ENCODE measurements at places on chromosomes 7 and 10.
A peak's percentile ranks its signal among the peaks of the same experiment; 100 is the strongest.

DNA sequence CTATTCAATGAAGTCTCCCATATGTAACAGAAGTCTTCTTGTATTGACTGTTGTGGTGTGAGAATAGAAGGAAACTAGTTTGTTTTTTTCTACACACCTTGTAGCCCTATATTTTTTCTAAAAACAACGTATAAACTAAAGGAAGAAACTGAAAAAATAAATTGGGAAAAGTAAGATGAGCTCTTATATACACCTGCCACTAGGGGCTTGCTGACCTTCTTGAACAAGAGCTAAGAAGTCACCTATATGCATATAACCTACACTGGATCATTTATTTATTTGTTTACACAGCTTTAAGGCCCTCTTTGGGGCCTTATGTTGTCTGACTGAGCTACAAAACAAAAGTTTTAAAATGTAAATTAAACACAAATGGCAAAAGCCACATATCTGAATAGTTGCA, 383.0 kb downstream of the HPSE2 start:
- no peak for DNase-seq

DNA sequence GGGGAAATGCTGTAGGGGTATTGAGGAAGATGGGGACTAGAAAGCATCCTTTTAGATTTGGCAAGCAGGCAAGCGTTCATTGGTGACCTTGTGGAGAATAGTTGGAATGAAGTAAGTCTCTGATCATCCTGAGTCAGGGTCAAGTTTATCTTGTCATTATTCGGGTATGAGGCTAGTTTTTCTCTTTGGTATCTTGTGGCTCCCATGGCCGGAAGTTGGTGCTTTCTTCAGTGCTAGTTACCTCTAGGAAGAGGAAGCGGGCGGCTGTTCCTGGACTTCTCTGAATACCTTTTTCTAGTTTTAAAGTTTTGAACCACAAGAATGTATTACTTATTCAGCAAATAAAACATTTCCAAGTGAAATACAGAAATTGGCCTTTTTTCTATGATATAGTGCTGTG, 9.2 kb downstream of the CREM start:
- DNase-seq, result no peak

DNA sequence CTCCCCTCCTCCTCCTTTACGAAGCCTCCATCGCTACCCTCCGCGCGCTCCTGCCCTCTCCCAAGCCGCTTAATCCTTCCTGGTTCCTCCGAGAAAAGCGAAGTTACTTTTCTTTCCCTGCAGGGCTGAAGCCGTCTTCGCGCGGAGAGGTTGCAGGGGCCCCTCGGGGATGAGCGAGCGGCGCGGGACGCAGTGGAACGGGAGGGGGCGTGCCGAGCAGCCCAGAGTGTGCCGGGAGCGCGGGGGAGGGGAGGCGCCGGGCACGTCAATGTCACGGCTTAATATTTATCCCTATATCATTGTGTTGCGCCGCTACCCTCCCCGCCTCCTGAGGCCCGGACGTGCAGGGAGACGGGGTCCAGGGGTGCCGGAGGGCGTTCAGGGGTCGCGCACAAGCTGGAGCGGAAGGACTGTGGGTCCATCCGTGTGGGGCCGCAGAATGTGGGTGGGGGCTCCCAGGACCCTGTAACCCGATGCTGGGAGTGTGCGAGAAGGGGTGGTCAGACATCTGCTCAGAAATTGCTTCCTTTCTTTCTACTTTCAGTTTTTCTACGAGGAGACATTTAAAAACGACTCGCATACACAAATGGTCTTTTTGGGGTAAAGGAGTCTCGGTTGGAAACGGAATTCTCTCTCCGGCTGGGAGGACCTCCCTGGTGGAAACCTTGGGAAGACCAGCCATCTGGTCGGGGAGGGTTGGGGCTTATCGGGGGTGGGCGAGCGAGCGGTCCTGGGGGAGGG, 2.4 kb downstream of the CDK6 start:
- peak; percentile 41 for DNase-seq

DNA sequence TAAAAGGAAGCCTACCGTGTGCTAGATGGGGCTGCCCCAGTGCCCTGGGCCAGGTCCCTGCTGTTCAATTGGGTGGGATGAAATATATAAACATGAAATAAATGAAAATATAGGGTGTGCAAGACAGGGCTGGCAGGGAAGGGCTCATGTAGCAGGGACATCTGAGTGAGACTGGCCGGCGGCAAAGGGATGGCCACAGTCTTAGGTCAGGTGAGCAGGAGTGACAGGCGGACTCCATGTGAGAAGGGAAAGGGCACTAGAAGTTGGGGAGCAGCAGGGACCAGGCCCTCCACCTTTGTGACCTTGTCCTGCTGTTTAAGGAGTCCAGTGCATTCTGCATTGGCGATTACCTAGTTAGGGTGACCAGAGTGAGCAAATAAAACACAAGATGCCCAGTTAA, 207.6 kb upstream of the ZNF32 start:
- DNase-seq, result no peak

GRCh38 chr7:54145716-54146115, 396.5 kb upstream of the VSTM2A start:
- no peak for DNase-seq

DNA sequence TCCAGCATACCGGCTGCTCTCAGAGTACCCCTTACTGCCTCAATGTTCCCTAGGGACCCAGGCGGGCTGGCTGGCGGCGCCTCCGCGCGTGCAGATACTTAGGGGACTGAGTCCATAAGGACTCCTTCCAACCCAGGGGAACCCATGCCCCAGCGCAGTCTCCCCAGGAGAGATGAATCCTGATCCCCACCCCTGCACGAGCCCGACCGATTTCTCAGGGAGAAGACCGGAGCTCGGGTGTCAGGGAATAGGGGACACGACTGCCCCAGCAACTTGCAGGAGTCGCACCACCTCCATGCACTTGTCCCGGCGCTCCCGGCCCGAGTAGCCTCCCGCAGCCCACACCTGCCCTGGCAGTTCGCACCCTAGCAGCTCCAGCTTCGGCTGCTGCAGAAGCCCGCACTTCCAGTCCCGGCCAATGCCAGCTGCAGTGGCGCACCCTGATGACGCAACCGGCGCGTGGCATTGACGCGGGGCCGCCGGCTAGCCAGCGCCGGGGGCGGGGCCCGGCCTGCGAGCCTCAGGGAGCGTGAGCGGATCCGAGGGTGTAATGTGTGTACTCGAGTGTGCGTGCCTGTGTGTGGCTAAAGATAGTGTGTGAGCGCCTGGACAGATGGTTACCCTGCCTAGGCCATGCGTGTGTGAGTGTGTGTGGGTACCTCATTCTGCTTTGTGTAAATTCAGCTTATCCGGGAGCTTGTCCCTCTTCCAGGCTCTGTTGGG, at the start of gene GPAM:
Gene GPAM, minus strand, starts transcription at position 437 of the 723 bp plus-strand sequence. CDS start 1,981 bp downstream, outside the sequence.
- peak; percentile 85 for DNase-seq

DNA sequence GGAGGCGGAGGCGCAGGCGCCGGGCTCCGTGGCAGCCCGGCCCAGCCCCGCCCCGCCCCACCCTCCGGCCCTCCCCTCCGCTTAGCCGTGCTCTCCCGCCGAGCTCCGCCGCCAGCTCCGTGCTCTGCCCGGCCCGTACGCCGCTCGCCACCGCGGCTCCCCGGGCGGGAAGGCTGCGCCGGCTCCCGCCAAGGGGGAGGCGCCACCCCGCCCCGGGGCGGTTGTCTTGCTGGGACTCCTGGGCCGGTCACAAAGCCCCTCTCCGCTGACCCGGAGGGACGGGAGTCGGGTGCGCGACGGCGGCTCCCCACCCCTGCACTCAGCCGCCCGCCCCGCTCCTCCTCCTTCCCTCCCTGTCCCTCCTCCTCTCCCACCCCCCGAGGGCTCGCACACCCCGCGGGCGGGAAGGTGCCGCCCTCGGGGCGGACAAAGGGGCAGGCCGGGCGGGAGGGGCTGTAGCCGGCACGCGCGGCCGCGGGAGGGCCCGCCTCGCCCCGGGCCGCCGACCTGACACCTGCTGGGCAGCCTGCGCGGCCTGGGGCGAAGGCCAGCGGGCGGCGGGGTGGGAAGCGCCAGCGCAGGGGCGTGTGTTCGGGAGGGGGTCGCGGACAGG, 11.5 kb upstream of the SP8 start:
- peak; percentile 94 for DNase-seq

- DNase-seq, result no peak
These were observed 109.4 kb downstream of the SEMA3A start for GRCh38 chr7:84085147-84085546.

DNA sequence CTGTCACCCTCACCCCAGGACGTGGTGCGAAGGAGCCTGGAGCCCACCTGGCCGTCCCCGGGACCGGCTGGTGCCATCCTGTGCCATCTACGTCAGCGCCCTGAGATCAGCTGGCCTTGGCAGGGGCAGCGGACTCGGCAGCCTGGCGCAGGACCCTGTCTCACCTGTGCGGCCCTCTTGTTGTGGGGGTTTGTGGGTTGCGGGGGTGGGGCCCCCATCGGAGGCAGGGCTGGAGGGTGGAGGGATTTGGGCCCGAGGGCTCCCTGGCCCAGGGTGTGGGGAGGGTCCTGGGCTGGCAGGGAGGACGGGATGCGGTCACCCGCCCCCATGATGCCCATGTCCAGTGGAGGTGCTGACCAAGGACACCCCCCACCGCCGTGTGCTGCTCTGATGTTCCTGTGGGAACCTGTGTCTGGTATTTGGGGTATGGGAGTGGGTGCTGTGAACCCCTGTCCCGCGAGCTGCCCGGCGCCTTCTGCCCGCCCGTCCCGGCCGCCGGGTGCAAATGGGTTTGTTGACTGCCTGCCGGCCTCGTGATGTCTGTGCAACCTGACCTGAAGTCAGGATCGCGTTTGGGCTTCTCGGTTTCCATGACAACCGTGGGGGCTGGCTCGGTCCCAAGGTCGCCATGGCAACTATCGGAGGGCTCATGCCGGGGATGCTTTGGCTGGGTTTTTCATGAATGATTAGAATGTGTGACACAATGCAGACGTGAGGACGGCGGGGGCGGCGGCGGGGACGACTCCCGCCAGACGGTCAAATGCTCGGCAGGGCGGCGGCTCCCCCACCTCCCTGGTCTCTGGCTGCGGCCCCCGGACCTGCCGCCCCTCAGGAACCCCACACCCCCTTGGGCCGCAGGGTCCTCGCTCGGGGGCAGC, 7.3 kb downstream of the MAFK start:
- no peak for DNase-seq

DNA sequence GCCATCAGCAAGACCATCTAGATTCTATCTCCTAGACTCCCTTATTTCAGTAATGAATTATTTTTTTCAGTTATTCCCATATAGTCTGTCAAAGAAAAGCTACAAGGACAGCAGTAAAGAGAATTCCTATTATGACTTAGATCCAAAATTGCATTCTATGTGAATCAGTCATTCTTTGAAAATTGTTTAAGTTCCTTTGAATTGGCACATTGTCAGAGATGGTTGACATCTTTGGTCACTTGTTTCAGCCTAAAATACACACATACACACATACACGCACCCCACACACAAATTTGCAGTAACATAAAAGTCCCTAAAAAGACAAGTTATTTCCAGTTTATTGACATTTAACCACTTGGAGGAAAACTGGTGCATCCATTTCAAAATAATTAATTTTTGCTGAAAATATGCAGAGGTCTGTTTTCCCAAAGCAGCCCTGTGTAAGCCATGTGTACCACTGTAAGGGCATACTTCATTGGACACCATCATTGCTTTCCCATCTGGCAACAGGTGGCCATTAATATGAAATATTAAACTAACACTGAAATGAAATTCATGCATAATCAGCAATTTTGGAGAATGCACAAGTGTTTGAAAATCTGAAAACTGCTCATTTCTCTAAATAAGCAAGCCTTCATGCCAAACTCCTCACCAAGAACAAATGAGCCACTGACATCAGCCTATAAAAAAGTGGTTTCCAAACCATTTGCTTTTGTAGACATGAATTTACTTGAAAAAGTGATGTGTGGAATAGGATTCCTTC, 121.7 kb upstream of the COL1A2 start:
- no peak for DNase-seq

DNA sequence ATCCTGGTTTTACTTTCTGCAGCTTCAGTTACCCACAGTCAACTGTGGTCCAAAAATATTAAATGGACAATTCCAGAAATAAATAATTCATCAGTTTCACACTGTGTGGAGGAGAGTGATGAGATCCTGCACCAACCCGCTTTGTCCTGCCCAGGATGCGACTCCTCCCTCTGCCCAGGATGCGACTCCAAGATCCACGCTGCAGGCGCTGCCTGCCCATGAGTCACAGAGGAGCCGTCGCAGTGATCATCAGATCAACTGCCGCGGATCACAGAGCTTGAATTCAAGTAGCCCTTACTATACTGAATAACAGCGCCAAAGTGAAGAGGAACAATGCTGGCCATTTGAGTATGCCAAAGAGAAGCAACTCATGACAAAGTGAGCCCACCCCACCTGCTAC, 61.5 kb downstream of the GRB10 start:
- DNase-seq, result no peak

- DNase-seq, result no peak
These were observed 60.0 kb upstream of the NKX6-2 start for GRCh38 chr10:132845780-132846595.

DNA sequence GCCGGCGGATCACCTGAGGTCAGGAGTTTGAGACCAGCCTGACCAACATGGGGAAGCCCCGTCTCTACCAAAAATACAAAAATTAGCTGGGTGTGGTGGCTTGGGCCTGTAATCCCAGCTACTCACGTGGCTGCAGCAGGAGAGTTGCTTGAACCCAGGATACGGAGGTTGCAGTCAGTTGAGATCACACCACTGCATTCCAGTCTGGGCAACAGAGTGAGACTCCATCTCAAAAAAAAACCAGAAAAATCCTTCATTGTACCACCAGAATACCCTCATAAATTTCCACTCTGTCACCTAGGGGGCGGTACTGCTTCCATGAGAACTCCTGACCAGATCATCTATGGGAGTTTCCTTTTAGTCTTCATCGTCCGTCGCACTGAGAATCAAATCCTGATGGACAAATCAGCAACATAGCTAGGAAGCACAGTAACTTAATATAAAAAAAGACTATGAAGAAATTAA, 225.8 kb upstream of the KLF14 start:
- no peak for DNase-seq

- no peak for DNase-seq
These were observed 13.9 kb downstream of the VCL start for GRCh38 chr10:74011770-74012169.

DNA sequence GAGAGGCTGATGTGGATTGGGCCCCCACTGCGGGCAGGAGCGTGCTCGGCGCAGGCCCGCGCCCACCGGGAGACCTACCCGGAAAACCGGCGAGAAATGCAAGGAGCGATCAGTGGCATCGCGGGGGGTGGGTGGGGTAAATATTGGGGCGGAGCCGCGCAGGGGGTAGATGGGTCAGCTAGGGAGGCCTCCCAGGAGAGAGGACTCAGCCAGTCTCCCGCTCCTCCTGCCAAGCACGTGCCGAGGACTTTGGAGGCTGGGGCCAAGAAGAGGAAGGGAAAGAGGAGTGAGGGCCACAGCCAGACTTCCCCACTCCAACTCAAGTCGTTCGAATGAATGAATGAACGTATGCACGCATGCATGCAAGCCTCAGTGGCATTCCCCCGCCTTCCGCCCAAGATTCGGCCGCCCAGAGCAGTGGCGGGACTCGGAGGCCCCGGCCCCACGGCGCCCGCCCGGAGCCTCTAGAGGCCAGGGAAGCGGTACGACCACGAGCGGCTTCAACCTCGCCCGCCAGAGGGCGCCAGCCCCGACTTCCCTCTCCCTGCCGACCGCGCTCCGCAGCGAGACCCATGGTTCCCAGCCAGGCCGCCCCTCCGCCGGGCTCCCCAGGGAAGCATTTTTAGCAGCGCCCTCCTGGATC, 3.6 kb downstream of the NPM3 start:
- DNase-seq, result peak; percentile 19
